PC-3 (cell line): ENCODE measurements at places on chromosomes 1 and 21. TPM values are rescaled to one million over a fixed set of nuclear protein-coding genes. Genes with fewer than 3 reads are reported as not detected.

Gene ANXA9
- 0.18 and 0.75 TPM in 2 replicates for total RNA-seq

Gene OLIG1
- total RNA-seq = 2.3 TPM in 1 of 2 replicates, not detected in the other

Gene RNU1-1
- total RNA-seq = under 0.01 TPM in 2 replicates

DNA sequence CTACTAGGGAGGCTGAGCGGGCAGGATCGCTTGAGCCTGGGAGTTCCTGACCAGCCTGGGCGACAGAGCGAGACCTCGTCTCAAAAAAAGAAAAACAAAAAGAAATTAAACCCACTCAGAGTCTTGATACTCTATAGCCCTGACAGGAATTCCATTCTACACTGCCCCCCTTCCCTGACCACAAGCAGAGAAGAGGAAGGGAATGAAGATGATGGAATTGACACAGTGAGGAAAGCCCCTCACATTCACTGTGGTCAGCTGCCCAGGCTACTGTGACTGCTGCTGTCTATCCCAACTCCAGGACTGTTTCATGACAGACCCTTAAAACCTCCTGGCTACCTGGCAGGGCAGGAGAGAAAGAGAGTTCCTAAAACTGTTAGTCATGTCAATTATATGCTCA is 12.1 kb downstream of the LIN9 start:
- no peak for DNase-seq

GRCh38 chr21:14585122-14585521 is 39.0 kb upstream of the SAMSN1 start:
- no peak for DNase-seq

GRCh38 chr1:203089001-203089650 is 3.3 kb upstream of the MYOG start:
- DNase-seq = peak; percentile 46

DNA sequence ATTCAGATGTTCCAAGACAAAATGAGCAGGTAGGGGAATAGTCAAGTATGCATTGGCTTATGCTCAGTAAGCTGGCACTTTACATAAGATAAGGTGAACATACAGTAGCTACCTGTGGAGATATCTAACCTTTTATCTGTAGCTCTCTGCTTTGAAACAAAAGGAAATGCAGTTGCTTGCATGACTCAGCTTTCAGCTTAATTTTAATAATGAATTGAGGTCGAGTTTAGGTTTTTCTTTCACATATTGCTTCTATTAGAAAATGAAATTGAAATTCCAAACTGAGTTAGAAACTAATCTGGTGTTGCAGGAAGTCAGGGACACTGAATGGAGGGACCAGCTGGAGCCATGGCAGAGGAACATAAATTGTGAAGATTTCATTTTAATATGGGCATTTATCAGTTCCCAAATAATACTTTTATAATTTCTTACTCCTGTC is 8.3 kb downstream of the FRRS1 start:
- DNase-seq = no peak

DNA sequence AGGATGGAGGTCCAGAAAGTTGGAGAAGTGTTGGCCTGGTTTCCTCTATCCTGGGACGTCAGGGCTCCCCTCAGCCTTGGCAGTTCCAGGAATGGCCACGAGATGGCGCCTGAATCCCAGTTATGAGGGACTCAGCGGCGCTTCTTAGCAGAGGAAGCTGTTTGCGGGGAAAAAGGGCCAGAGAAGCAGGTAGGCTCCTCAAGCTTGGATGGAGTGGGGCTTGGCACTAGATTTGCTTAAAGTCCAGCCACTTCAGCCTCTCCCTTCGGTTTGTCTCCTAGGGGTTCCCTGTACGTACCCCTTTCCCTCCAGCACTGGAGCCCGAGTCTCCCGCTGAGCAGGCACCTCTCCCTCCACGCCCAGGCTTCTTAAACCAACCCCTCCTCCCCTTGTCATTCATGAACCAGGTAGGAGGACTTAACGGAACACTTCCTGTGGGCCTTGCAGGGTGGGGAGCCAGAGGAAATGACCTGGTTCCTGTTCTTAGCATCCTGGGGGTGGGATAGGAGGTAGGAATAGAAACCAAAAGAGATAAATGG is 32.0 kb upstream of the TENT5B start:
- DNase-seq = peak; percentile 95

- peak; percentile 37 for DNase-seq
These were observed at the start of gene AGMAT for GRCh38 chr1:15584489-15585363. Gene AGMAT, minus strand, starts transcription at chr1:15585051. Its CDS starts 84 bp downstream, at chr1:15584967.

GRCh38 chr1:18667333-18667732 is 36.7 kb downstream of the PAX7 start:
- DNase-seq = no peak

GRCh38 chr1:182622901-182623528 is 18.8 kb upstream of the RGS16 start:
- DNase-seq = no peak

- no peak for DNase-seq
These were observed 7.9 kb upstream of the GSTM5 start for GRCh38 chr1:109704173-109704572.
